LoVo (cell line): ENCODE measurements at places on chromosomes 5 and 9.

GRCh38 chr9:37350486-37351190, 71.9 kb upstream of the GRHPR start:
- DNase-seq, result no peak

DNA sequence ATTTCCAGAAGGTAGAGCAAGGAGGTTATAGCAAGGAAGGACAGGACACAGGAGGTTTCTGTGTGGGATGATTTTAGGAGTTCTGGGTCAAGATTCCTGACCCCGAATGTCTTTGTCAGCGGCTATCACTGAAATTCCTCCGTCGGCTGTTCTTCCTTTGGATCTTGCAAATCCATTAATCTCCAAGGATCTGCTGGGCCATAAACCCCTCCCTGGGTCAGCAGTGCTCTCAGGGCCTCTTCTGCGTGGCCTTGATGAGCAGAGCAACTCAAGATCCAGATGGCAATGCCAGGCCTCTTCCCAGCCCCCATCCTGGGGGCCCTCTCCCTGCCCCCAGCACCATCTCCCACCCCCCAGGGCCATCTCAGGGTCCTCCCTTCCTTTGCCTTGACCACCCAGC, 16.3 kb upstream of the COL27A1 start:
- no peak for DNase-seq

DNA sequence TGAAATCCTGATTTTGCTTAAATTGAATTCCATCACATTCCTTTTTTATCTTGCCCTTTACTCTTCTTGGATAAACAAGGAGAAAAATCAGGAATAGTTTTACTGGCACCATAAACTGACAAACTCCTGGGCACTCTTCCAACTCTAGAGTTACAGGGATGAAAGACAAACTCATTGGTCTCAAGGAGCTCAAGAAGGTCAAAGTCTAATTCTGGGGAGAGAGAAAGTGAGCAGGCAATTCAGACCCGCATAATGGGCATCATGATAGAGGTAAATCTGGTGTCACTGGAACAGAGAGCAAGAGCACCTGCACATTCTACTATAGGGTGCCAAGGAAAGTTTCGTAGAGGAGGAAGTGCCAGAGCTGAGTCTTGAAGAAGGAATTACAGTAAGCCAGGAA, 64.8 kb downstream of the GRIN3A start:
- DNase-seq, result peak; percentile 85

- no peak for DNase-seq
Observed at GRCh38 chr9:132384376-132384775, 22.3 kb downstream of the TTF1 start.
